Caki2 (cell line): ENCODE measurements at places on chromosomes 3 and 15.
A peak's percentile ranks its signal among the peaks of the same experiment; 100 is the strongest.

DNA sequence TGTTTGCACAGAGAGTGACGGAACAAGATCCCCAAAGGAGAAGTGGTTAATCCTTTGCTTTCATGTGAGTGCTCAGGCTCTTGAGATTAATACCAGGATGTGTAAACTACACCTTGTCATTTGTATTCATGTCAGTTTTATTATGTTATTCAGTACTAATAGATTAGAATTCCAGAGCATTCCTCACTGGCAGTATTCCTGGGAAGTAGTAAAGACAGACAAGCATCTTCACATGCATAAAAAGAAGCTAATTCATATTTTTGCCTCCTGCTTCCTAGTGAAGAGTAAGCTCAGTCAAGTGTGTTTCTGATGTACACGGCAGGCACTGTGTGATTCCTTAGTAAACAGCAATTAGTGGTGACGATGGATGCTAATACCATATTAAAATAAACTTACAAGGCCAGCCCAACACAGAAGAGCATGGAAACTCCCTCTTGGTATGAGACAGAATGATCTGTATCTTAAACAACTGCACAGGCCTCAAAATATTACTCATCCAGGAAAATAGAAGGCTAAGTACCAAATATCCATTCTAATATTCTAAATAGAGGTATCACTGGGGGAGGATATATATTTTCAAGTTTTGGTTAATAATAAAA lies 336.8 kb upstream of the MCTP2 start:
- no peak for DNase-seq

GRCh38 chr15:36844534-36844998 lies 255.8 kb downstream of the MEIS2 start:
- DNase-seq: no peak

GRCh38 chr3:81426826-81427577 lies 334.4 kb downstream of the GBE1 start:
- no peak for DNase-seq

- DNase-seq: no peak
These were observed 362.1 kb downstream of the MAGI1 start for GRCh38 chr3:65676580-65676979.

- DNase-seq: no peak
These were observed 12.6 kb downstream of the GHRL start for GRCh38 chr3:10280177-10280529.

DNA sequence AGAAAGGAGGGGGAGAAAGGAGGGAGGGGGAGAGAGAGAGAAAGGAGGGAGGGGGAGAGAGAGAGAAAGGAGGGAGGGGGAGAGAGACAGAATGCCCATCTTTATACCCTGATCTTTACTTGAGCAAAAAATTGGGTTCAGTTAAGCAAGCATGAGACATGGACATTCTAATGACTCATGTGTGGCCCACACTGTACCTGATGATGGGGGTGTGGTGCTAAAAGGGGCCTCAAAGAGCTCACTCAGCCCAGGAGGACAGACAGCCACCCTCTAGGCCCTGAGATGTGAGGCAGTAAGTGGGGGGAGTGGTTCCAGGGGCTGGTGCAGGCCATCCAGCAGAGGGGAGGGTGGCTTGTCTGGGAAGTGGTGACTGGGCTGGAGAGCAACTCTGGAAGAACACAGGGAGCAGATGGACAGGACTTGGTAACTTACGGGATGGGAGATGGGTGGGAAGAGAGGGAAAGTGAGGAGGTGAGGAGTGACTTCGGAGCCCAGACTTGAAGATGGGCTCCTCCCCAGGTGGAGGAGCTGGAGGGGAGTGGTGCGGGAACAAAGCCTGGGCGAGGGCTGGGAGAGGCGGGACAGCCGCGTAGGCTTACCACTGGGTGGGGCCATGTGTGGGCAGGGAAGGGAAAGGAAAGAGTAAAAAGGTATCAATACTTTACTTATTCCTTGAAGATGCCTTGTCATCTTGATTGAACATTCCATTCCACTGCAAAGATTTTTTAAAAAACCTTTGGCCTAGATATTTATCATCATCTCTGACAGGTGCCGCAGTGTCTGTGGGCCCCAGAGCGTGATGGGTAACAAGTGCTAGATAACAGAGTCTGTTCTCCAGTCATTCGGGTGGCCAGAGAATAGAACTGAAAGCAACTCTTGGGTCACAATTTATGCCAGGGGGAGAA lies 32.3 kb downstream of the TSPAN3 start:
- DNase-seq: no peak

DNA sequence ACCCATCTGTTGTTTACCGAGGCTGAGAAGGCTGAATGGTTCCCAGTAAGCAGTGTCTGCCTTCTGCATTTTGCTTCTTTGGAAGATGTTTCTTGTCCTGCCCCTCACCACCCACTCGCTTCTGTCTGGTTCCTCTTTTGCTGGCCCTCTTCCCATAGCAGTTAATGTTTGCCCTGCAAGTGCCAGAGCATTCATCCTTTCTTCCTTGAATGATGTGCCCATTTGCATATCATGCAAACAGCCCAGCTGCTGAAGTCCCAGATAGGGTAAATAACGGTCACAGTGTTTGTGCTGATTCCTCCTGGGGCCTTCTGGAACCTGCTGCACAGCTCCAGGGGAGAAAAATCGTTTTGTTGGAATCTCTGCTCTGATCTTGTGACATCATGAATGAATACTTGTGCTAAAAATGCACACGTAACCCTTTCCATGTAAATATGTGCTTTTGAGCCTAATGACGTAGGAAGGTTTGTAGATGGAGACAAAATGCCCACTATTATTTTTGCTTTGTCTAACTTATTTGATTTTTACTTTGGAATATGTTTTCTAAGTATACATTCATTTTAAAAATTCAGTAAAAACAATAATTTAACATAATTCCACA lies 381.0 kb downstream of the SOX2 start:
- peak; percentile 78 for DNase-seq

GRCh38 chr15:91271565-91272153 lies 171.6 kb downstream of the SV2B start:
- DNase-seq: peak; percentile 45

- peak; percentile 8 for DNase-seq
These were observed 20.1 kb upstream of the ZCWPW2 start for GRCh38 chr3:28328188-28329151.
